D721Med (cell line): ENCODE measurements at places on chromosomes 5 and 9.

GRCh38 chr5:59711310-59711709 is 182.2 kb downstream of the PDE4D start:
- no peak for DNase-seq

DNA sequence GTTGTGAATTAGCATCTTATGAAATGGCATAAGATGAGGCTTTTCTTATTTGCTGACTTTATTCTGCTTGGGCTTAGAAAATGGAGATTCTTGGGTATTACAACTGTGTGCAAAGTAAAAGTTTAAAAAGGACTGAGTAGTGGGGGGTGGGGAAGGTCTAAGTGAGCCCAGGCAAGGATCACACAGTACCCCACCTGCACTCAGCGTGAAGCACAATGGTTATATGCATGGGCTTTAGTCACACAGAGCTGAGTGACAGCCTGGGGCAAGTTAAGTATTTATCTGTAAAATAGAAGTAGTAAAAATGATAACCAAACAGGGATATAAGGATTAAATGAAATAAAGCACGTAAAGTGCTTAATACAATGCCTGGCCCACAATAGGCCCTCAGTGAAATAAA is 247.4 kb downstream of the FAM114A2 start:
- DNase-seq = no peak

DNA sequence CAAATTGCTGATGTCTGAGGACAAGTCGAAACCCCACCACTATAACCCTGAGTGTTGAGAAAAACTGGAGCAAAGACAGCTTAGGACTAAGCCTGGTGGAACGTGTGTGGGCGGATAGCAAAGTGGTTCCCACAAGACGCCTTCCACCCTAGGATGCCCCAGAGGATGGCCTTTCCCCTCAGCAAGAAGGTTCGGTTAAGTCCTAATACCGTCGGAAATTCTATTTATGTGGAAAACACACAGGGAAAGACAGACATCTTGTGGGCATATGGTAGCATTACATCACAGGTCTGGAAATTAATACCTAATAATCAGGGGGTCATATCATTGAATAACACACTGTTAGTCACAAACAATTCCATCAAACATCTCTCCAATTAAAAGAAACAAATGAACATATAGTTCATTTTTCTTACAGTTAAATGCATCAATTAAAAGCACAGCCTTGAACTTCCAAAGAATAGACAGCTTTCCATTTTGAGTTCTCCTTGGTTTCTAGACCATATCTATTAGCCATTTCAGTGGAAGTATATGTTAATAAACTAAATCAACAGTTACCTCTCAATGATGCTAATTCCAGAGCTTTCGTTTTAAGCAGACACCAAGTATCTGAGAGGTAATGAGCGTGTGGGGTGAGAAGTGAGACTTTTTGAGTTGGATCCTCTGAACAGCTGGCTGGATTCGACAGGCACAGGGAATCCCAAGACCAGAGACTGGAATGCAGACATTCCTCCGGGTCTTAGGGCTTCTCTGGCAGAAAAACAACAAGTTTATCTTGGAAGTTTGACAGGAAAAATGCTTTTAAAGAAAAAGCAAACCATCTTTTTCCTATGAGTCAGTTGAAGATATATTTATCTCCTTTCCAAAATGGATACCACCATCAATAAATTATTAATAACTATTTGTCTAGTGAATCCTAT is 2.9 kb upstream of the ICE1 start:
- peak; percentile 63 for DNase-seq

- DNase-seq = no peak
These were observed 42.3 kb upstream of the NR3C1 start for GRCh38 chr5:143445776-143446175.

GRCh38 chr9:108322326-108323098 is 533.3 kb downstream of the ACTL7B start:
- no peak for DNase-seq

- DNase-seq = no peak
These were observed 57.1 kb downstream of the SLC22A5 start for GRCh38 chr5:132426525-132427138.

- no peak for DNase-seq
These were observed 35.6 kb upstream of the NEK6 start for GRCh38 chr9:124222109-124222508.

GRCh38 chr9:68720656-68721313 is 15.7 kb downstream of the PIP5K1B start:
- no peak for DNase-seq

GRCh38 chr9:89862316-89862715 is 257.5 kb downstream of the GADD45G start:
- no peak for DNase-seq

DNA sequence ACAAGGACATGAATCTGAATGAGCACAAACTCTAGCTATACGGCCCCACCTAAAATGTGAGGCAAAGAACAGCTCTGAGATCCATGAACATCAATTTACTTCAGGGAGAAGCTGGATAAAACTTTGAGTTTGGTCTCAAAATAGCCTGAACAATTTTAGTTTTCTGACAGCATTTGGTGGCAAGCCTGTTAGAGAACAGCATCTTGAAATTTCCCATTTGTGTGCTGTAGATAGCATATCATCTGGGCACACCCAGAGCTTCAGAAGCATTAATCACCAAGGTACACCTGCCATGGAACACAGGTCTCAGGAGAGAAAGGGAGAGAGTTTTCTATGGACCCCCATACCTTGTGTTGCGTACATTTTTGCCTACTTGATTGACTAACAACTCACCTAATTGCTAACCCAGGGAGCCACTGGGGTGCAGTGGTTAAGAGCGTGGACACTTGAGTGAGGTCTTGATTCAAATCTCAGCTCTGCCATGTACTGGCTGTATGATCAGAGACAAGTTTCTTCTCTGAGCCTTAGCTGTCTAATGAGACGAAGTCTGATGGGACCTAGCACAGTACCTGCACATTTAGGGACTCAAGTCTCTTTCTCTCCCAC is 264.9 kb downstream of the PIK3R1 start:
- no peak for DNase-seq

- no peak for DNase-seq
These were observed 57.6 kb downstream of the AHRR start for GRCh38 chr5:378976-379742.

- DNase-seq = no peak
These were observed 59.2 kb downstream of the NSUN2 start for GRCh38 chr5:6573651-6574101.

DNA sequence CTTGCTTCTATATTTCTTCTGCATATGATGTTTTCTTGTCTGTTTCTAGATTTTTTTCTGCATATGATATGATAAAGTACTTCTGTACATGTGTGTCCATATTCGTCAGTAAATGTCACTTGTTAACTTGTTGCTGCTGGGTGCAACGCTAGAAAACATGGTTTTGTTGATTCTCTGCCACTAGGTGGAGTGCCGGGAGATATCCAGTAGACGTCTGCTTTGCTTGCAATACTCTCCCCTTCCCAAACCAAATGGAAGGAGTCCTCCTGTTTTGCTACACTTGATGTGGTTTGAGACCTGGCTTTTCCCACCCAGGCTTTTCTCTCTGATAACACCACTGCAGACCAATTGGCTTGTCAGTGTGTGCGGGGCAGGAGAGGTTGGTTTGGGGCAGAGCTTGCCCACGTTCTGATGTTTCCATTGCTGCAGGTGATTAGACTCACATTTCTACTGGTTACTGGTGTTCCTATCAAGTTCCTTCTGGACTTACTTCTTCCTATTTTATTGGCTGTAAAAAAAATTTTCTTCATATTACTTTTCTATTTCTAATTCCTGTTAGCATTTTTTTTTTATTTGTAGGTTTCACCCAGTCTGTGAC is 900.0 kb upstream of the CDH10 start:
- no peak for DNase-seq

DNA sequence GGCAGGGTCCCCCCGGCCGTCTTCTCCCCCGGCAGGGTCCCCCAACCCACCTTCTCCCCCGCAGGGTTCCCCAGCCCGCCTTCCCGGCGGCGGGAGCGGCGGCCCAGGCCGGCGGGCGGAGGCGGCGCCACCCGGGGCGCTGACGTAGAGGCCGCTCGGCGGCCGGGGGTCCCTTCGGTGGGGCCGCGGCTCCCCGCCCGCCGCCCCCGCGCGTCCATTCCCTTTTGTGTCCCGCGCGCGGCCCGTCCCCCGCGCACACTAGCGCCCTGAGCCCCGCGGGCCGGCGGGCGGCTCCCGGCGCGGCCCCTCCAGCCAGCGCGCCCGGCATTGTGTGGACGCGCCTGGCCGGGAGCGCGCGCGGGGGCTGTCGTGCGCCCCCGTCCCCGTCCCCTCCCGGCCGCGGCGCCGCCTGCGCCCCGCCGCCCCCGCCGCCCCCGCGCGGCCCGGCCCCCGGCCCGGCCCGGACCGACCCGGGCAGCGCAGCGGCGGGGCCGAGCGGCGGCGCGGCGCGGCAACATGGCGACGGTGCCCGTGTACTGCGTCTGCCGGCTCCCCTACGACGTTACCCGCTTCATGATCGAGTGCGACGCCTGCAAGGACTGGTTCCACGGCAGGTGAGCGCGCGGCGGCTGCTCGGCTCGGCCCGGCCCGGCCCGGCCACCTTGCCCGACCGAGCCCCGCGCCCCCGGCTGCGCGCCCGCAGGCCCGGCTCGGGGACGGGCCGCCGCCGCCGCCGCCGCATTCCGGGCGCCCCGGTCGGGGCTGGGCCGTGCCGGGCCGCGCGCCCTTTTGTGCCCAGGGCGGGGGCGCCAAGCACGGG is at the start of gene PHF2:
PHF2 (plus strand) TSS at position 327 of the 820 bp plus-strand sequence; CDS start at position 517, 190 bp downstream.
- DNase-seq = no peak

DNA sequence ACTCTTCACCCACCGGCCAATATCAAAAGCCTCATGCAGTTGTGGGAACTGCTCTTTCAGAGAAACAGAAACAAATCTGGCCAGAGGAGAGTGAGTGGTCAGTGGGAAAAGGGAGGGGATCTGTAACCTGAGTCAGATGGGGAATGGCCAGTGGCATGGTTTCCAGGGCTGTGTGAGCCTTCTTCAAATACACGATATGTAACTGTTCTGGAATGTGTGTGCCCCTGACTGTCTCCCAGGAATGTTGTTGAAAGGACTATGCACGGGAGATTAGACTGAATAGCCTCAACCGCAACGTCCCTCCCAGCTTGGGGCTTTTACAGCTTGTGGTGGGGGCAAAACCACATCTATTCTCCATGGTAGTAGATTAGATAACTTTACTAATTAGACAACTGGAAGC is 60.8 kb downstream of the SH3TC2 start:
- DNase-seq = no peak

GRCh38 chr5:7925961-7926695 is 57.2 kb downstream of the MTRR start:
- no peak for DNase-seq

DNA sequence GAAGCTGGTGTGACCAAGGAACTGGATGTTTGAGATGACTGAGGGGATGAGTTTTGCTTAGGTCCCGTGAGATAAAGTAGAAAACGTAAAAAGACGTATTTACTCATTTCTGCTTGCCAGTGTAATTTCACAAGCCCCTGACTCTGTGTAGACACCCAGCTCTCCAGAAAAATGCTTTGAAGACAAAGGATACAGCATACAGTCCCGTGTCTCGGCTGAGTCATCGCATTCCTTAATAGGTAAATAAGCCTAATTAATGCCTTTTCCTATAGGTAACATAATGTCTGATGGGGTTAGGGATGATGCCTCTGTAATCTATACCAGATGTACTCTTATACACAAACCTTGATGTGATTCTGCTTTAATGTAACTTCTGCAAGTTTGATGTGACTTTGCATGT is 20.2 kb downstream of the S100Z start:
- no peak for DNase-seq

DNA sequence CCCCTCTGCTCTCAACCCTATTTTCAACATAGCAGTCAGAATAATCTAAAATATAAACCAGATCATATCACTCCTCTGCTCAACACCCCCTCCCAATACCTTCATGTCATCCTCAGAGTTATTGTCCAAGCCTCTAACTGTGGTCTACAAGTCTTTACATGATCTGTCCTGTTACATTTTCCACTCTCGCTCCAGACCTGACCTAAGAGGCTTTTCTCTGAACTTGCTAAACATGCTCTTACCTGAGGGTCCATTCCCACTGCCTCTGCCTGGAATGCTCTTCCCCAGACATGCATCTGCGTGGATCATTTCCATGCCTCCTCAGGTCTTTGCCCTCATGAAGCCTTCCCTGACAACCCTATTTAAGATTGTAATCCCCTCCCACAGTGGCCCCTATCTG is 12.0 kb downstream of the NIPSNAP3B start:
- no peak for DNase-seq

GRCh38 chr5:172906436-172906835 is 52.8 kb upstream of the RPL26L1 start:
- DNase-seq = no peak

DNA sequence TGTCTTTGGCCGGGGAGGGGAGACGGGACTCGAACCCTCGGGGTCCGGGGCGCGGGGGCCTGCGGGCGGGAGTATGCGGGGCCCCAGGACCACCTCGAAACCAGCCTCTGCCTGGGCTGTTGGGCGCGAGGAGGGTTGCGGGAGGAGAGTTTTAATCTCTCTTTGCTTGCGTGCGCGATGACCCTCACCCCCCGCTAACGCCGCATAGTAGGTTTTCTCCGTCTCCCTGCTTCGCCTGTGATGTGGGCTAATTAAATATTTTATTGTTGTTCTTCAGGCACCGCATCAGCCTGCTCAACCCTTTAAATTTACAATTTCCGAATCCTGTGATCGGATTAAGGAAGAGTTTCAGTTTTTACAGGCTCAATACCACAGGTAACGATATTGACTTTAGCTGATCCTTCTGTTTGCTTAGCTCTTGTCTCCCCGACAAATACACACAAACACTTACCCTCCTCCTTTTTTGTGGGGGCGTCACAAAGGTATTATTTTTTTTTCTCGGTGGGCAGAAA is 1.7 kb downstream of the TLE4 start:
- DNase-seq = no peak

- peak; percentile 52 for DNase-seq
These were observed 77.1 kb downstream of the SUSD1 start for GRCh38 chr9:112097712-112098688.

DNA sequence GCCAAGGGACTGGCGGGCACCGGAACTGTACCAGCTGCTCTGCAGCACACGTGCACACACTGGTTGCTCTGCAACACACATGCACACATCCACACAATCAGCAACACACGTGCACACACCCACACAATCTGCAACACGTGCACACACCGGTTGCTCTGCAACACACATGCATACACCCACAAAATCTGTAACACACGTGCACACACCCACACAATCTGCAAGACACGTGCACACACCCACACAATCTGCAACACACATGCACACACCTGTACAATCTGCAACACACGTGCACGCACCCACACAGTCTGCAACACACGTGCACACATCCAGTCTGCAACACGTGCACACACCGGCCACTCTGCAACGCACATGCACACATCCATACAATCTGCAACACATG is 17.9 kb downstream of the PLEKHG4B start:
- DNase-seq = no peak

DNA sequence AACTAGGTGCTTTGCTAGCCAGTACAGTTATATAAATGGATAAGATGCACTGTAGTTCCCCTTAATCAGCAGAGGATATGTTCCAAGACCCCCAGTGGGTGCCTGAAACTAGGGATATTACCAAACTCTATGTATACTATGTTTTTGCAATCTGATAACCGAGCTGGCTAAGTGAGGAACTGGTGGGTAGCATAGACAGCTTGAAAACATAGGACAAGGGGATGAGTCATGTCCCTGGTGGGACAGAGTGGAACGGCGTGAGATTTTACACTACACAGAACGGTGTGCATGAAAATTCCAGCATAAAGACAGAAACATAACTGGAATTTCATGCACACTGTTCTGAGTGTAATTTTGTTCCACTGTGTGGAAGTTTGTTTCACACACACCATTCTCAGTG is 86.9 kb downstream of the BASP1 start:
- no peak for DNase-seq

- no peak for DNase-seq
These were observed 101.7 kb downstream of the GDNF start for GRCh38 chr5:37738057-37738691.

GRCh38 chr5:34756781-34757624 is 82.0 kb upstream of the TTC23L start:
- DNase-seq = no peak
